ENCODE measurements at places on chromosomes 13 and 19.

GRCh38 chr19:33236696-33237390 is 11.2 kb upstream of the SLC7A10 start:
- no peak for DNase-seq

DNA sequence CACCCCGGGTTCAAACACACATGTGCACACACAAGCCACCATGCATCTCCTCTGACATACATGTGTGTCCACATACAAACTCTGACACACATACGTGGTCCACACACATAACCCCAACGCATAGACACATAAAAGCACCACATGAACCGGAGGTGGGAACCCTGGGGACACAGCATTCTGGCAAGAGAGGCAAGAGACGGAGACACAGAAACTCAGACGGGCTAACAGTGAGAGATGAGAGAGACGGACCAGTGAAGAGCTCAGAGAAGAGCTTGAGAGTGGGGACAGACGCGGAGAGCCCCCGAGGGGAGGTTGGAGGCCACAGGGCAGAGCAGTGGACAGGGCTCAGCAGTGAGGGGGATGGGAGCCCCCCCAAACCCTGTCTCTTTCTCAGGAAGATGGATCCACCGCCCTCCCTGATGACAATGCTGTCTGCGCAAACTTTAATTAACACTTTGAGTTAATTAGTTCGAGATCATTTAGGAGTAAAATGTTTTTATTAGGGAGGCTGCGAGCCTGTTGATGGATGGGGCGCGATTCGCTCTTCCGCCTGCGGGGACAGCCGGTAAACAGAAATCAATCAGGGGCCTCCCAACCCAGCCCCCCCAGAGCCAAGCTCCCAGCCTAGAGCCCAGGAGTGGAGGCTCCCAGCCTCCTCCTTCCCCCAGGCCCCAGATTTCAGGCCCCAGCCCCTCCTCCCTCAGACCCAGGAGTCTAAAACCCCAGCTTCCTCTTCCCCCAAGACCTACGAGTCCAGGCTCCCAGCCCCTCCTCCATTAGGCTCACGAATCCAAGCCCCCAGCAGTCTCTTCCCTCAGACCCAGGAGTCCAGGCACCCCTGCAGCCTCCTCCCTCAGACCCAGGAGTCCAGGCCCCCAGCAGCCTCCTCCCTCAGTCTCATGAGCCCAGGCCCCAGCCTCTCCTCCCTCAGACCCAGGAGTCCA is 9.5 kb upstream of the ERFL start:
- no peak for DNase-seq

DNA sequence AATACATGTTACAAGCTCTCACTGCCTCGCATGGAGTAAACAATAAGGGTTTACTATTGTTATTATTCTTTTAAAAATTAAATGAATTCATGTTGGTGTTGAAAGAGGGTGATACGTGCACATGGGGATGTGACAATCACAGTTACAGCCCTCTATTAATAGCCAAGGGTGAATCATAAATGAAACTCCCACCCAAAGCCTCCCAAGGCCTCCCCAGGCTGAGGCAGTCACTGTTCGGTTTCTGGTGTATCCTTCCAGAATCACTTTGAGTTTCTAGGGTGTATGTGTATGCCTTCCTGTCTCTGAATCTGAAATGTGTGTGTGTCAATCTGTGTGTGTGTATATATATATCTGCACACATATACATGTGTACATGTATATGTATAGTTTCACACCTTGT is 73.4 kb downstream of the AKAP11 start:
- DNase-seq = no peak

DNA sequence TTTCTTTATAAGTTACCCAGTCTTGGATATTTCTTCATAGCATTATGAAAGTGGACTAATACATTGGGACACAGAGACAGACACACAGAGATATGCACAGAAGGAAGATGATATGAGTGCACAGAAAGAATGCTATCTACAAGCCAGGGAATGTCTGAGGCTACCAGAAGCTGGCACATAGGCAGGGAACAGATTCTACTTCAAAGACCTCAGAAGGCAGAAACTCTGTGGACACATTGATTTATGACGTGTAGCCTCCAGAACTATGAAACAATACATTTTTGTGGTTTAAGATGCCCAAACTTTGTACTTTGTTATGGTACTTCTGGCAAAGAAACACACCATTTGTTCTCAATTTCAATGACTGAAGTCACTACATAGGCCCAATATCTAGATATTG is 556.7 kb downstream of the PCDH9 start:
- no peak for DNase-seq

DNA sequence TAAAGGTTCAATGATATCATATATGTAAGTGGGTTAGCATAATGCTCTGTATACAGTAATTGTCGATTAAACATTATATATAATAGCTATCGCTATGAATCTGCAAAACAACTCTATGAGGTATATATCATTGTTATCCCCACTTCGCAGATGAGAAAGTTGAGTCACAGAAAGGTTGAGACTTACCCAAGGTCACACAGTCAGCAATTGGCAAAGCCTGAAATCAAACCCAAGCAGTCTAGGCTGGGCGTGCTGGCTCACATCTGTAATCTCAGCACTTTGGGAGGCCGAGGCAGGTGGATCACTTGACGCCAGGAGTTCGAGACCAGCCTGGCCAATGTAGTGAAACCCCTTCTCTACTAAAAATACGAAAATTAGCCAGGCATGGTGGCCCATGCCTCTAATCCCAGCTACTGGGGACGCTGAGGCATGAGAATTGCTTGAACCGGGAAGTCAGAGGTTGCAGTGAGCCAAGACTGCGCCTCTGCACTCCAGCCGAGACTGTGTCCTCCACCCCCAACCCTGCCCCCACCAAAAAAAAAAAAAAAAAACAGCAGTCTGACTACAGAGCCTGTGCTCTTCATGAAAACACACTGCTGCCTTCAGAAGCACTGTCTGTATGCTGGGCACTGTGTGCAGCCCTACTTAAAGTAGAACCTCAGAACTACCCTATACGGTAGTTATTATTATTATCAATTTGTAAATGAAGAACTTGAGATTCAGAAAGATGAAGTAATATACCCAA is 1.3 kb downstream of the HSPBP1 start:
- DNase-seq = no peak

DNA sequence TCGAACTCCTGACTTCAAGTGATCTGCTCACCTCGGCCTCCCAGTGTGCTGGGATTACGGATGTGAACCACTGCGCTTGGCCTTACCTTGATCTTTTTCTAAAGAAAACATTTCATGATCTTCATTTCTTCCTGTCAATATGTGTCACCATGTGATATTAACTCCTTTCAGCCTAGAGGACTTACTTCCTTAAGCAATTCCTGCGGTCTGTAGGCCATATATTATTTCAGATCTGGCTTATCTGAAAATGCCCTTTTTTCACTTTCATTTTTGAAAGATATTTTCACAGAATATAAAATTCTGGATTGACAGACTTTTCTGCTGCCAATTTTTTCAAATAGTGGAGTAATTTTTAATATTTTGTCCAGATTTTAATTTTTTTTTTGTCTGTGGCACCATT is 2.0 kb upstream of the GPR32 start:
- DNase-seq = no peak

DNA sequence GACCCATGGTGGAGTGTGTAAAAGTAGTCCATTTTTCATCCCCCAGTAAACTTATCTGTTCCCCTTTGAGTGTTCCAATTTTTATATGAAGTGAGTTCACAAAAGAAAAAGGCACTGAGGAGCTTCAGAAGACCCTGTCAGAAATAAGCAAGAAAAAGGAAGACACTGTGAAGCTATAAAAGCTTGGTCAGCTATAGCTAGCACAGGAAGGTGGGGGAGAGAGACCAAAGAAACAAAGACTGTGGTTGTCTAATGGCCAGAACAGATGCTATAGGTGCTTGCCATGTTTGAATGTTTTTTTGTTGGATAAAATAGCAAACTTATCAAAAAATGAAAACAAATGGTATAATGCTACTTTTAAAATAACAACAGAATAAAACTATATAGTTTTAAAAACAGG is 46.5 kb downstream of the RCBTB2 start:
- DNase-seq = no peak

DNA sequence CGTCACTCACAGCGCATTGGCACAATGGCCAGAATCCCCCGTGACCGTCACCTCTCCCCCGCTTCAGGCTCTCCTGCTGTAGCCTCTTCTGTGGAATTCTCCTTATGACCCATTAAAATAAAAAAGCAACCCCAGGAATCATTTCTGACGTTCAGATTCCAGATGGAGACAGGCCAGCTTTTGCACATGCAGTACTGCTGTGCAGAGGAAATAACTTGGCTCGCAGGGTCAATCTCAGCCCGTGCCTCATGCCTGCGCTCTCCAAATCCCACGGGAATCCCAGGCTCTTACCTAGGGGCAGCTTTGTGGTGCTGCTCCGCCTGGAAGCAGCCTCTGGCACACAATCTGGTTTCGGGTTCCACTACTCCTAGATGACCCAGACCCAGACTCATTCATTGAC is 32.7 kb upstream of the SOX1 start:
- DNase-seq = no peak

GRCh38 chr13:33284031-33284430 is 1.5 kb downstream of the STARD13 start:
- no peak for DNase-seq

DNA sequence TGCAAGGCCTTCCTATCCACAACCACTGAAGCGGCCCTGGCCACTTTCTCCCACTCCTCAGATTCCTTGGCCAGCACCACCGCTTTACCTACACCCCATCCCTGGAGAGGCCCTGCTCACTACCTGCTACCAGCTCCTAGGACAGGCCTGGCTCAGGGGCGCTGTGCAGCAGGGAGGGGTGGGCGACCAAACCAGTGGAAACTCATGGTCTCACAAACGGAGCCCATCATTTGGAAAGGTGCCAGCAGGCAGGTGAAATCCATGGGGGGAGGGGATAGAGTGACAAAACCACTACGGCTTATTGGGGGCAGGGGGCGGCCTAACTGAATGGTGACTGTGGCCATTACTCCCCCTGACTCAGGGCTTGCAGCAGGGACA is 27.6 kb downstream of the C19orf47 start:
- no peak for DNase-seq

- DNase-seq = no peak
Measured at GRCh38 chr19:48136547-48136946, 25.9 kb upstream of the PLA2G4C start.

- no peak for DNase-seq
Measured at GRCh38 chr19:33819506-33819879, 22.8 kb downstream of the KCTD15 start.
